ENCODE measurements at places on chromosomes 4 and X. TPM values are rescaled to one million over a fixed set of nuclear protein-coding genes. Genes with fewer than 3 reads are reported as not detected.

DNA sequence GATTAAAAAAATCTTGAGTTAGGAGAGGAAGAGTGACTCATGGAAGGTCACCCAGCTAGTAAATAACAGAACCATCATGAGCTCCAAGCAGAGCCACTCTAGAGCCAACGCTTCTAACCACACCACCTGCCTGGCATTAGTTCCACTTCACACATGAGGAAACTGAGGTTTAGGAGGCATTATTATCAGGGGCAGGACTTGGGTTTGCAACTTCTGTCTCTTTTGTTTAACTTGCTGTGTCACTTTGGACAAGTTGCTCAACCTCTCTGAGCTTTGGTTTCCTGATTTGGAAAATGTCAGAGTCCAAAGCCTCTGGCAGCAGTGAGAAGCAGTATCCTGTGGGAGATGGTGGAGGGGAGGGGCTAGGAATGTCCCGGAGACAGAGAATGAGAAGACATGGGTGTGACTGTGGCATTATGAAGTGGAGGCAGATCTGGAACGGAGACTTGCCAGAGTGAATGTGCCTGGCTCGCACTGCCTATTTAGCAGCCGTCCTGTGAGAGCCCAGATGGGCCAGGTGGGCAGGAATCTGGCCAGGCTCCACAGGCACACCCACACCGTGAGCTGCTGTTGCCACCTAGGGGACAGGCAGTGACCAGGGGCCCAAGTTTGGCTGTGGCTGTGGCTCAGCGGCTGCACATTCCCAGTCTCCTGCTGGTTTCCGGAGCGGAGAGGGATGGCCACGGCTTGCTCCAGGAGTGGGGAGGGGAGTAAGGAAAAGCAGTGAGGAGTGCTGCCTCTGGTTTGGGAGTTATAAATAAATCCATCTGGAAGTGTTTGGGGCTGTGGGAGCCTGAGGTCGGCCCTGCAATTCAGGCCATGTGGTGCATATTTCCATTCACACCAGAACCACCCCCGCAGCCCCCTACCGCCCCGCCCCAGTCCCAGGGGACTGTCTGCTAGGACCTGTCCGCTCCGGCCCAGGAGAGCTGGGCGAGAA lies 93.4 kb downstream of the NHSL2 start:
- no peaks in the 10 kb centered on the region for H3K4me1 ChIP-seq
- no peak overlapping the region for H3K4me3 ChIP-seq
- no peaks in the 10 kb centered on the region for H3K27me3 ChIP-seq
- H3K36me3 ChIP-seq, result no peaks in the 10 kb centered on the region
- H3K27ac ChIP-seq, result no peak overlapping the region

The PRICKLE3 gene
- 7.9 TPM for total RNA-seq

The RHOH gene
- 195 TPM for total RNA-seq

The CXCL3 gene
- 1.1 TPM for total RNA-seq

GRCh38 chrX:113892401-113892800 lies 691.5 kb upstream of the HTR2C start:
- no peak overlapping the region for H3K27ac ChIP-seq
- H3K4me1 ChIP-seq, result no peaks in the 10 kb centered on the region
- H3K36me3 ChIP-seq, result no peaks in the 10 kb centered on the region
- no peak for DNase-seq
- no peaks in the 10 kb centered on the region for H3K27me3 ChIP-seq

The F8A3 gene
- total RNA-seq, result 15.6 TPM

DNA sequence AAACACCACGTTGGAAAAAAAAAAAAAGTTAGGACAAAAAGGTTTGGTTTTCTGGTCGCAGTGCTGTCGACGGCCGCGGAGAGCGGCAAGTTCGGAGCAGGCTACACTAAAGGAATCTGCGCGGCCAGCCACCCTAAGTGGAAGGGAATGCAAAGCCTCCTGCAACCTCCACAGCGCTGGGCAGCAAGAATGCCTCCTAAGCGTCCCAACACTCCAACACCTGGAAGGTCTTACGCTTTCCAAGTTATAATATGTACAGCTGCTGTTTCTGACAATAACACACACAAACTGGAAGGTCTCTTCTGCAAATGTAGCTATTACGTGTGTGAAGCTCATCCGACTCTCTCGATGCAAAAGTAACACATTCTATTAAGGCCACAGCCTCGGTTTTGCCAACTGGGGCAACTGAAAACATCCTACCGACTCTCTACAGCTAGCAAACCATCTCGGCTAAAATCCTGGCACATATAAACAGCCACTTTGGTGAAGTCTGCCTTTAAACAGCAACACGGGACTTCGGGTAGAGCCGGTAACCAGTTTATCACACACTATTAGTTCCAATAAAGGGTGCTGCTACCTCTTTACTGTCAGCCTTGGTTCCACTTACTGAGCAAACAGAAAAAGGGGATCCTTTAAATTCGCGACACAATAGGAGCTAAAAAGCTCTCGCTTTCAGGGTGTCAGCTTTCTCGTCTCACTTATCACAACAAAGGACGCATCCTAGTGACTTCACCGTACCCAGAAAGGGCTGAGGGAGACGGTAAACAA lies 895 bp downstream of the SMIM14 start:
- no peaks in the 10 kb centered on the region for H3K36me3 ChIP-seq
- peaks cover 21% of the 10 kb centered on the region for H3K4me1 ChIP-seq
- no peaks in the 10 kb centered on the region for H3K27me3 ChIP-seq
- peak overlapping the region; percentile 76 for H3K4me3 ChIP-seq
- peak overlapping the region; percentile 90 for H3K27ac ChIP-seq

DNA sequence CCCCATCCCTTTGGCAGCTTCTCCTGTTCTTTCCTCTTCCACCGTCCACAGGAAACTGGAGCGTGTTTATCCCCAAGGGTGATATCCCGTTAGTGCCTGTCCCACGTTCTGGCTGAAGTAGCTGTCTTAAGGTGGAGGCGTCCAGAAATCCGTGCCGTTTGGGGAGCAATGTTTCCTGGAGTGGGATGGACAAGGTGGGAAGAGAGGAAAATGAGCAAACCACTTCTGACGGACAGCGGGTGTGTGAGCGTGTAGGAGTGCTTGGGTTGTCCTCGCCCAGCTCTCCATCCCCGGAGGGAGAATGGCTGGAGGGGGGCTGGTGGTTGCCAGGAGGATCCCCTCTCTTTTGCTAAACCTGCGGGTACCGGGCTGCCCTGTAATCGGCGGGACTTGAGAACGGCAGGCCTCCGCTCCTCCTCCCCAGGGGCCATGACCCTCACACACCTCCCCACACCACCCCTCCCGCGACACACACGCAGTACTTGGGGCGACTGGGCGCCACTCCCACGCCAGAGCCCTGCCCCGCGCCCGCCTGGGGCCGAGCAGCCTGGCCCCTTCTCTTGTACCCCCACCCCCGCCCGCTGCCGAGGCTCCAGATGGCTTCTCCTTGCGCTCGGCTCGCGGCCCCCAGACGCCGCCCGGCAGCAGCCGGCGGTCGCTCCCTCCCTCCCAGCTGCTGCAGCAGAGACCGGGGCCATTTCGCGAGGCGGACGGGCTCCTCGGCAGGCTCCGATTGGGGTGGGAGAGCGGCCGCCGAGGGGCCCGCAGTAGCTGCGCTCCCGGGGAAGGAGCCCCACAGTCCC lies 13.9 kb upstream of the PRDM8 start:
- no peak for DNase-seq
- peaks cover 32% of the 10 kb centered on the region for H3K4me1 ChIP-seq
- H3K4me3 ChIP-seq, result peak overlapping the region; percentile 90
- H3K27me3 ChIP-seq, result no peaks in the 10 kb centered on the region

The ARHGAP6 gene
- total RNA-seq, result 0.32 TPM

DNA sequence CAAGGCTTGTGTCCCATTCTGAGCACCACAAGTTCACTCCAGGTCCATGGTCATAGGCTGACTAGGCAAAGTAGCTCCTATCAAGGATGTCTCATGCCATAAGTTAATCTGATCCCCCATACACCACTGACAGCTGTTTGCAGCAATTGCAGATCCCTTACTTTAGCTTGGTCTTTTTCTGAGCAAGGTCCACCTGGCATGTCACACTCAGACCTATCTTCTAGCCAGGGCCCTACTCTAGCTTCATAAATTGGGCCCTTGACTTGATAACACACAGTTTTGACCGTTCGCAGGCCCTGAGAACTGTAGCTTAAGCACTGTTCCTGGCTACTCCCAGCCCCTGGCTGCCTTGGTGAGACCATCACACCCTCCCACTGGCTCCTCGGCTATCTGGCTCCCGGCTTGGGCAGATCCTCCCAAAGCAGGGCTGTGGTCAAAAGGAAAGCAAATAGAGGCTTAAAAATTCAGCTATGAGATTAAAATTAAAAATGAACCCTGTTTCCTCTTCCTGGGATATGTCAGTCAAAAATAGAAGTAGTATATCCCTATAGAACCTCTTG lies 427.4 kb downstream of the RAB28 start:
- H3K27me3 ChIP-seq, result no peaks in the 10 kb centered on the region
- no peaks in the 10 kb centered on the region for H3K4me1 ChIP-seq
- H3K36me3 ChIP-seq, result no peaks in the 10 kb centered on the region

The USP17L21 gene
- not detected for total RNA-seq

DNA sequence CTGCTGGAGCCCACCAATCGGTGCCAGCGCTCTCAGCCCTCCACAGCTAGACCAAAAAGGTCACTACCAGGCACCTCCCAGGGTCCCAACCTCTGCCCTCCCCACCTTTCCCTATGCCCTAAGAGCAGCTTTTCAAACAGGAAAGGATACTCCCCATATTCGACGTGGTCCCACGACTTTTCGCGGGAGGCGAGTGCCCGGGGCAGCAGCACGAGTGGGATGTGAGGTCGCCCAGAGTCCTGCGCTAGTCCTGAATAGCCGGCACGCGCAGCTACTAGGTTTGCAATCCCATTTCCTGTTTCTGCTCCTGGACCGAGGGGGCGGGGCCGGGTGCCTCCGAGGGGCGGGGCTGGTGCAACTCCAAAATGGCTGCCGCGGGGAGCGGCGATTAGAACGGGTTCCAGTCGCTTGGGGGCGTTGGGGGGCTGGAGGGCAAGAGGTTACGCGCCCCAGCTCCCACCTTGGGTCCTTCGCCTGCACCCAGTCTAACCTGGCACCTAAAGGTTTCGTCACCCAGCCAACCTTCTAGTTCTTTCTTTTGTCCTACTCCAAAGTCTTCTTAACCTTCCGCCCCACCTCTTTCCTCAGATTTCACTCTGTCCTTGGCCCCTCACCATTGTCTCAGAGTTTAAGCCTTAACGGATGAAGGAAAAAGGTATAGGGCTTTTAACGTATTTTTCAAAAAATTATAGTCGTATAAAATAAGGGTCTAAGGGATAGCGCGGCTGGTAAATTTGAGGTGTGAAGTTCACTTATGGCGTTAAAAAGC lies 85.0 kb upstream of the TENT5D start:
- no peak overlapping the region for H3K4me3 ChIP-seq
- no peak for DNase-seq
- no peaks in the 10 kb centered on the region for H3K4me1 ChIP-seq

- no peak overlapping the region for H3K27ac ChIP-seq
- no peaks in the 10 kb centered on the region for H3K36me3 ChIP-seq
- H3K27me3 ChIP-seq, result no peaks in the 10 kb centered on the region
- H3K4me3 ChIP-seq, result no peak overlapping the region
- no peak for DNase-seq
- no peaks in the 10 kb centered on the region for H3K4me1 ChIP-seq
Observed at GRCh38 chr4:177125656-177126055, 184.0 kb upstream of the NEIL3 start.

DNA sequence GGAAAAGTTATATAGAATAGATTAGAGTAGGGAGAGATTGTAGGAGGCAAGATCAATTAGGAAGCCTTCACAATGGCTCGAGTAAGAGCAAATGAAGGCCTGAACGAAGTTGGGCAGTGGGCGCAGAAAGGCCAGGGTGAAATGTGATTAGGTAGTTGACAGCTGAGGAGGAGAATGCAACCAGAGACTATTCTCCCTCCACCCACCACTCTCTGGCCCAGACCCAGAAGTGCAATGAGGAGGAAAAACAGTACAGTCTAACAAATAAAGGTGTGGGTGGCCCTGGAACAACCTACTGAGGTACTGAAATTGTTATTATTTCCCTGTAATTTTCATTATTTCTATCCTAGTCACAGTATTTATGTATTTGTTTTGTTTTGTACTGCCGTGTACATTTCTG lies 176.7 kb downstream of the SLC39A8 start:
- H3K36me3 ChIP-seq, result no peaks in the 10 kb centered on the region
- no peak overlapping the region for H3K27ac ChIP-seq
- no peak for DNase-seq
- H3K27me3 ChIP-seq, result no peaks in the 10 kb centered on the region
- H3K4me1 ChIP-seq, result no peaks in the 10 kb centered on the region
- no peak overlapping the region for H3K4me3 ChIP-seq

The PFKFB1 gene
- 0.73 TPM for total RNA-seq

DNA sequence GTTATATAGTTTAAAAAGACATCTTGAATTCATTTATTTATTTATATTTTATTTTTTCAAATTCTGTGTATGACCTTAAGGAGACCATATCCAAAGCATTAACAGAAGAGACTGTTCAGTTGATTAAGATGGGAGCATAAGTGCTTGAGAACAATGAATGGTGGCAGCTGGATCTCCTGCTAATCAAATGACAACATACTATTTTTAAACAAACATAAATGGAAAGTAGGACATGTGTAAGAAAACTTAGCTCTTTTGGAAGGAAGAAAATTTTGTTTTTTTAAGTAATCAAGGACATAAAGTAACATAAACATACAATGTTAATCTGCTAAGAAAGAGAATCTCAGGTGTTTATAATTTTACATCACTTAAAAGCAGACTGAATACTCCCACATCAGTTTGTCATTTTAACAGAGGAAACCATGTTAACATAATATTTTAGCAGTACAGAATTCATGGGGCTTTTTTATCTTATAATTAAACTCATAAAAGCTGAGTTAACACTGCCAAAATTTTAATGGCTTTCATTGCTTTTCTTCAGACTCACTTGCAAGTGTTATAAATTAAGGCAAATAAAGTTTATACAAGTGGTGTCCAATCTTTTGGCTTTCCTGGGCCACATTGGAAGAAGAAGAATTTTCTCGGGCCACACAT lies 95.1 kb downstream of the MAD2L1 start:
- no peak overlapping the region for H3K27ac ChIP-seq
- H3K4me1 ChIP-seq, result no peaks in the 10 kb centered on the region
- no peaks in the 10 kb centered on the region for H3K36me3 ChIP-seq

- H3K36me3 ChIP-seq, result no peaks in the 10 kb centered on the region
- H3K27ac ChIP-seq, result no peak overlapping the region
- no peaks in the 10 kb centered on the region for H3K4me1 ChIP-seq
- H3K4me3 ChIP-seq, result no peak overlapping the region
- no peak for DNase-seq
Observed at GRCh38 chrX:148572337-148572736, 71.9 kb downstream of the AFF2 start.

- peak; percentile 80 for DNase-seq
- no peaks in the 10 kb centered on the region for H3K4me1 ChIP-seq
- H3K27me3 ChIP-seq, result no peaks in the 10 kb centered on the region
- no peak overlapping the region for H3K27ac ChIP-seq
- H3K4me3 ChIP-seq, result no peak overlapping the region
Observed at GRCh38 chr4:83644677-83645659, 109.1 kb downstream of the GPAT3 start.

The MGARP gene
- total RNA-seq, result 0.78 TPM

Data from natural killer cell (primary cell).